ENCODE measurements at places on chromosomes 6 and 20.

DNA sequence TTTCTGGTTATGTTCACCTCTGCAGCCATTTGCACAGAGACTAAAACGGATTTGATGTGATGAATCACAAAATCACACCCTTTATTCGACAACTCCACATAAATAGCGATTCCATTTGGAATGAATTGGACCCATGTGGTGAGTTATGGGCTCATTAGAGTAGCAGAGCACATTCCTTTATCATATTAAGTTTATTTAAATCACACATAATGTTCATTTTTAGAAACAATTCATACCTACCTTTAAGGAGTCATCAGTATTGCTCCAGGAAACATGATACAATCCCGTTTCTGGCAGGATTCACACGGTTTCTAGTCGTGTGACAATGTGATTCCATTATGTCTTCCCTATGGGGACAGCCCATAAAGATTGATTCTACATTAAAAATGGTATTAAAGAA is 303.5 kb downstream of the CDH4 start:
- DNase-seq = no peak

GRCh38 chr6:149247385-149247763 is 70.1 kb upstream of the TAB2 start:
- DNase-seq = no peak

DNA sequence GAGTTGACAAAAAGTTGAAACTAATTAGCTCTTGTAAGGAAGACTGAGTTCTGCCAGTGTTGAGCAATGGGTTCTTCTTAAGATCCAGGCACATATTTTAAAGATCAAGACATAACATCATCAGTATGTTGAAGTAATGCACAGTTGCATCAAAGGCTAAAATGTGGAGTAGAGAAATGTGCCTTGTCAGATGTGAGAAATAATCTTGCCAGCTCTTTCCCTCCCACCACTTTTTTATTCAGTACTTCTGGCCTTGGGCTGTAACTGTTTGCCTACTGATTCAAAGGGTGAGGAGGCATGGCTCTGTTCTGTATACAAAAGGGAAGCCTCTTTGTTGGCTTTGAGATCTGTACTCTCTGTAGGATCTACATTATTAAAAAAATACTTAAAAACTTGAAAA is 13.1 kb downstream of the PKIB start:
- no peak for DNase-seq

GRCh38 chr20:19253916-19254820 is 41.7 kb downstream of the SLC24A3 start:
- no peak for DNase-seq

DNA sequence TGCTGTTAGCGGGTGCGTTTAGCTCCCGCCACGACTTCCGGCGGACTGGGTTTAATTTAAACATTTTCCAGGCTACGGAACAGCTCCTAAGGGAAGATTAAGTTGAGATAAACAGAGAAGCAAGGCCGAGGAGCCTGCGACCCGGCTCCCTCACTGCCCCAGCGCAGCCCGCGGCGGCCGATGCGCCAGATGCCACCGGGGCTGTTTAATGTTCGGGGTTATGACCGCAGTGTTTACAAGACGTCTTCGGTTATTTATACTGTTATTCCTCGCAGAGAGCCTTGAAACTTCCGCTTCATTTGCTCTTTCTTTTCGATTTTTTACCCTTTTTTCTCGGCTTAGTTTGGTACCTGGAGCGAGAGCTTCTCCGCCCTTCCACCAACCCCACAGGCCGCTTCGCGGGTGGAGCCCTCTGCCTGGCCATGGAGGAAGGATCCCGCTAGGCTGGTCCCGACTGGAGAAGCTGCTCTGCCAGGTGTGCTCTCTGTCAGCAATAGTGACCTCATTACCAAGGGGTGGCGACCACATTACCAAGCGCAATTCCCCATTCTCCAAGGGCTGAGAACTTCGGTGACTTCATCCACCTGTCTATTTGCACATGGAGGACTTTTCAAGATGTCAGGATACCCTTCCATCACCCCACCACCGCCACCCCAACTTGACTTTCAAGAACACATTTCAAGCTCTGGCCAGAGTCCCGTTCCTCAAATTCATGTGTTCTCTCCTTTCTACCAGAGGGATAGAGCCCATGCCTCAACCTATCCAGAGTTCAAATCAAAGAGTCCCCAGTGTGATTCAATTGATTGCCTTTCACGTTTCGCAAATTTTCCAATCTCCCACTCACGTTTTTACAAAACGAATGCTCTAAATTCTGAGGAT is 4.1 kb downstream of the TCF21 start:
- no peak for DNase-seq

GRCh38 chr6:124551711-124552233 is 410.5 kb upstream of the RNF217 start:
- no peak for DNase-seq

DNA sequence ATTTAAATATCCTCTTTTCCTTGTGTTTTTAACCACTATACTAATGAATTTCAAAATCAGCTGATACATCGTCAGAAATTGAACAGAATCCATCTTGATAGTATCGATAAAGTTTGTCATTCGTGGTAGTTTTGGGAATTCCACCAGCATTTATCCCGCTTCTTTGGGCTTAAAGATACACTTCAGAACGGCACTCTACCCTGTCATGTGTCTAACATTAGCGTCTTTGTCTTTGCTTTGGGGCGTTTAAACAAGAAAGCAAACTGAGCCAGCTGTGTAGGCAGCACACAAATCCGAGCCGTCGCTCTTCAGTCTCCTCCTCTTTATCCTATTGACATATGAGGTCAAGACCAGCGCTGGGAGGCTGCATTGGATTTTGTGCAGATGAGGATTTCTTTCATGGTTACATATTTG is 27.5 kb upstream of the NHSL1 start:
- no peak for DNase-seq

DNA sequence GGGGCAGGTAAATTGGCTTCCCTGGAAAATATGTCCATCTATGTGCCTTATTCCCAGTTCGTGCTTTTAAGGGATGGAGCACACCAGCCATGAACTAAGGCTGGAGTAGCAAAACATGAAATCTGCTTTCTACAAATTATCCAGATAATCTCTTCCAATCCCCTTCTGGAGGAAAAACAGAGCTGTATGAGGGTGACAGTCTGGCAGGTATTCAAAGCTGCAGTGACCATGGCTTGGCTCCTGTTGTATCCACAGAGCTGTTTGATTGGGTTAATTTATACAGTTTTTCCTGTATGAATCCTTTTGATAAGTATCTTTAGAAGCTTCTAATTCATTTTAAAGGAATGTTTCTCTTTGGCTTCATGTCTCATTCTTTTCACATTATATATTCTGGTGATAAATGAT is 144.4 kb downstream of the AIG1 start:
- DNase-seq = no peak

DNA sequence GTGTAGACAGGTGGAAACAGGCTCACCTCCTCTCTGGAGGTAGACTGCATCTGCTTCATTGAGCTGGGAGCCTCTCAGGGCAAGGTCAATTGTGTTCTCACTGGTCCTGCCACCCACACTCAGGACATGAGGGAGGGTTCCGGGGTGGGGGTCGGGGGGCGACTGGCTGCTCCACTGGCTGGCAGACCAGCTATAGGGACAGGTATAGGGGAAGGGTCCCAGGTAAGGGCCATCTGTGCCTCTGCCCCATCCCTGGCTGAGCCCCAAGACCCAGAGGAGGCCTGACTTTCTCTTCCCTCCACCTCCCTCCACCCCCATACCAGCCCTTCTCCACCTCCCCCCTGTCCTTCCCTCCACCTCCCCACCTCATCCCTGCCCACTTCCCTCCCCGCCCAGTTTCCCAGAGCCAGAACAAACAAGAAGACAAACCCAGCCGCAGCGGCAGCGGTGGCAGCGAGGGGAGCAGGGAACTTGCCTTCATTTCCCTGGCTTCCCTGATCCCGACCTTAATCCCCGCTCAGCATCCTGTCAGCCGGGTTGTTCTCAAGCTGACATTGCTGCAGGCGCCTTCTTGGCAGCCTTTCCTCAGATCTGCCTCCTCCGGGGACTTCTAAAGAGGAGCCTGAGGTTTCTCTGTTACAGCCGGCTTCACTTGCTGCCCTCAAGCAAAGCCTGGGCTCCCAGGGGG is 18.3 kb upstream of the FOXP4 start:
- no peak for DNase-seq

GRCh38 chr6:111124406-111124805 is 37.1 kb downstream of the SLC16A10 start:
- DNase-seq = no peak

- no peak for DNase-seq
Observed at GRCh38 chr6:77633471-77633870, 19.4 kb upstream of the MEI4 start.

DNA sequence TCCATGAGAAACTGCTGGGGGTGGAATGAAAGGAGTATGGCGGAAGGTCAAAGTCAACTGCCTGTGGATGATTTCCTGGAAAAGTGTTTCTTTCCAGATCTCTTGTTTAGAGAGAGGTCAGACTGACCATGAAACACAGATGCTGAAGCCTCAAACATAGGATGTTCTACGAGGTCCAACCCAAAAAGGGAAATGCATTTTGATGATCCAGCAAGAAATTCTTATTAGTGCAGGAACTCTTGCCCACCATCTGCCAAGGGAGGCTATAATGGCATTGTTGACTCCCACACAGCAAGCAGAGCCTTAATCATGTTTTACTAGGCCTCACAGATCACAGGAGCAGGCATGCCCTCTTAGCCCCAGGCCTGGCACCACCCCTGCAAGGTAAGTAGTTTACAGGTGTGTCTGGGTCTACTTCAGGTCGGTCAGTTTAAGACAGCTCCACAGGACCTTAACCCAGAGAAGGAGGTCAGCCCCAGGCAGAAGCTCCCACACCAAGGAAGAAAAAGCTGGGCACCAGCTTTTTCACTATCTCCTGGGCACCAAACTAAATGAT is 67.6 kb upstream of the CNKSR3 start:
- no peak for DNase-seq

GRCh38 chr20:34717230-34718095 is 13.3 kb downstream of the TP53INP2 start:
- DNase-seq = no peak

DNA sequence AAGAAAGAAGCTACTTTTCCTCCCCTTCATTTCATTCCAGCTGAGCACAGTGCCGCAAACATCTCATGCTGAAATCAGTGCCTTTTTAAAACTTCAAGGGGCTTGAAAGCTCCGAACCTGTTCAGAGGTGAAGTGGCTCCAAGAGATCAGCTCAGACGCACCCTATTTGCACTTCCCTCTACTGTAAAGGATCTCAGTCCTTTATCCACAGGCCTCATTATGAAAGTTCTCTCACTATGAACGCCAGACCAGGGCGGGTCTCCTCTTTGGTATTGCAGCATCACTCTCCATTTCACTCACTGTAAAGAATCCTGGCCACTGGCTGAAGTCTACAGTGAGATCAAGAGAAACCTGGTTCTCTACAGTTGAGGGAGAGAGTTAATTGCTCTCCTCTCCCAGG is 232.7 kb upstream of the POU3F2 start:
- no peak for DNase-seq

- no peak for DNase-seq
Observed at GRCh38 chr6:73796881-73797280, 100.9 kb downstream of the CD109 start.

GRCh38 chr6:166526937-166527336 is 59.5 kb downstream of the RAMACL start:
- DNase-seq = no peak

DNA sequence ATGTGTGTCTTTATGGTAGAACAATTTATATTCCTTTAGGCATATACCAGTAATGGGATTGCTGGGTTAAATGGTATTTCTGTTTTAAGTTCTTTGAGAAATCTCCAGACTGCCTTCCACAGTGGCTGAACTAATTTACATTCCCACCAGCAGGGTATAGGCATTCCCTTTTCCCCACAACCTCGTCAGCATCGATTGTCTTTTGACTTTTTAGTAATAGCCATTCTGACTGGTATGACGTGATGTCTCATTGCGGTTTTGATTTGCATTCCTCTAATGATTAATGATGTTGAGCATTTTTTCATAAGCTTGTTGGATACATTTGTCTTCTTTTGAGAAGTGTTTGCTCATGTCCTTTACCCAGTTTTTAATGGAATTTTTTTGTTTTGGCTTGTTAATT is 5.3 kb upstream of the TASP1 start:
- no peak for DNase-seq

GRCh38 chr6:54135665-54136369 is 24.6 kb downstream of the MLIP start:
- no peak for DNase-seq

GRCh38 chr6:3237761-3238662 is 10.6 kb upstream of the TUBB2B start:
- DNase-seq = no peak

- DNase-seq = no peak
Observed at GRCh38 chr20:955111-955510, 39.0 kb upstream of the ANGPT4 start.

DNA sequence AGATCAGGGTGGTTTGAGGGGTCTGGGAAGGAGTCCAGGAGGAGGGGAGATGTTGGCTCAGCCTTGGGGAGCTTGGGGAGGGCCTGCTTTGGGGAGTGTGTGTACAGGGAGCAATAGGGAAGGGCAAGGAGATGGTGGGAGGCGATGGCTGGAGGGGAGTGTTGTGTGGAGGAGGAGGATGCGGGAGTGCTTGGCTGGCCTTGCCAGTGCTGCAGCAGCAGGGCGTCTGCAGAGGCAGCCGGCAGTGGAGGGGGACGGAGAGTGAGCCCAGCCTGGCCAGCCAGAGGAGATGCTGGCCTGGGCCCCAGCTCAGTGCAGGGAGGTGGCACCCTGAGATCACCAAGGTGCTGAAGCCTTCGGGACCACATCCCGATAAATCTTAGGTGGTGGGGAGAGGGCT is 3.9 kb downstream of the IP6K3 start:
- DNase-seq = no peak

- DNase-seq = no peak
Observed at GRCh38 chr6:39778581-39779255, 13.5 kb upstream of the DAAM2 start.

- DNase-seq = no peak
Observed at GRCh38 chr6:13395272-13396237, 67.2 kb upstream of the TBC1D7 start.

- no peak for DNase-seq
Observed at GRCh38 chr6:142055219-142055618, 77.5 kb upstream of the GJE1 start.

DNA sequence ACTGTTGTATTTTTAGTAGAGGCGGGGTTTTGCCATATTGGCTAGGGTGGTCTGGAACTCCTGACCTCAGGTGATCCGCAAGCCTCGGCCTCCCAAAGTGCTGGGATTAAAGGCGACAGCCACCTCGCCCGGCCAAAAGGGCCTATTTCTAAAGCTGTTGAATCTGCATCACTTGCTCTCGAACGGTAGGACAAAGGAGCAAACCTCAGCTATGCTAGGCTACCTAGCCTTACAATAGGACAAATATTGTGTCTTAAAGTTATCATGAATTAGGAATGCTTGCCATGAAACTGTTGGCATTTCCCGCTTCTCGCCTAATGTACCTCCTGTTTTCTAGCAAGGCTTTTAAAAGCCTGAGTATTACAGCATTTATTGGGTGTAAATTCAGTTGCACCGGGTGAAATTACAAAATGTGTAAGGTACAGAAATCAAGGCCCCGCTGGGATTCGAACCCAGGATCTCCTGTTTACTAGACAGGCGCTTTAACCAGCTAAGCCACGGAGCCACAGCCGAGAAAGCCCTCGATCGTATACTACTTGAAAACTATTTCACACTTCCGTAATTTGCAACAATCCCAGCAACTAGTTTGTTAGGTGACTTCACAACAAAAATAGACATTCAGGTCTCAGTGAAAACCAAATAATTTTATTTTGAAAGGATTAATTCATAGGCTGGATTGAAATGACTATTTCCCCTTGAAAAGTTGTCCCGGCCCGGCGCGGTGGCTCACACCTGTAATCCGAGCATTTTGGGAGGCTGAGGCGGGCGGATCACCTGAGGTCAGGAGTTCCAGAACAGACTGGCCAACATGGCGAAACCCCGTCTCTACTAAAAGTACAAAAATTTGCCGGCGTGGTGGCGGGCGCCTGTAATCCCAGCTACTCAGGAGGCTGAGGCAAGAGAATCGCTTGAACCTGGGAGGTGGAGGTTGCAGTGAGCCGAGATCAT is 211.6 kb upstream of the ZNF184 start:
- DNase-seq = peak; percentile 67
